H7 (cell line): ENCODE measurements at places on chromosomes 7 and 10. TPM values are rescaled to one million over a fixed set of nuclear protein-coding genes. Genes with fewer than 3 reads are reported as not detected.
A peak's percentile ranks its signal among the peaks of the same experiment; 100 is the strongest.

Gene IFIT2
- total RNA-seq = 0.18 and 0.45 TPM in 2 replicates

DNA sequence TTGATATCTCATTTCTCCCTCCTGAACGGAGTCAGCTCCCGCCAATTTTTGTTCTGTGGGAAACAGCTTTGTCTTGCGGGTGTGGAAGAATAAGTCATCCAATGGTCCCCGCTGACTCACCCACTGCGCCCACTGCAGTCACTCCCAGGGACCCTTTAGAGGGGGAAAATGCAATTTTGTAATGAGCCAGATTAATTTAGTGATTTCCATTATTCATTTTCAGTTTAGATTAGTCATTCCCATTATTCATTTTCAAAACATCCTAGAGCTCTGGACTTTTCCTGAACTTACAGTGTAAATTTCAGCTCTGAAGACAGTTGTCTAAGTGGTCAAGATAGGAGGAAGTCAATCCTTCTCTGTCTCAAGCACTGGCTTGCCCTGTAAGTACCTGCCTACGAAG, 154.9 kb upstream of the TMEM72 start:
- no peak for DNase-seq

DNA sequence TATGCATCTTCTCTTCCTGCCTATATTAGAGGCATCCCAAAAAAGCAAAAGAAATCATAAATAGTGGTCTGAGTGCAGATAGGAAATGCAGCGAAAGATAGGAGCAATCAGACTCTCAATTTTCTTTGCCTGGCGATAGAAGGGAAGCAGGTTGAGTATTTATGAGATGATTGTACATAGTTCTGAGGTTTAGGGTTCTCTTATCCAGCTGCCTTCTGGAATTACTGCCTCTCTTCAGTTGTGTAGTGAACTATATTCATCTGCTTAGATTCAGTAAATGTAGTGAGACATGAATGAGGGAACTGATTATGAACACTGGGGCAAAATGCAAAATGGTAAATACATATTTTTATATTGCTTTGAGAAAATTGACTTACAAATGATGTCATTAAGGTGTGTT, 93.0 kb upstream of the CYP26C1 start:
- no peak for DNase-seq

Gene COL13A1
- 16.6 and 18.0 TPM in 2 replicates for total RNA-seq

Gene FAS
- 0.14 TPM in 1 of 2 replicates, not detected in the other for total RNA-seq

DNA sequence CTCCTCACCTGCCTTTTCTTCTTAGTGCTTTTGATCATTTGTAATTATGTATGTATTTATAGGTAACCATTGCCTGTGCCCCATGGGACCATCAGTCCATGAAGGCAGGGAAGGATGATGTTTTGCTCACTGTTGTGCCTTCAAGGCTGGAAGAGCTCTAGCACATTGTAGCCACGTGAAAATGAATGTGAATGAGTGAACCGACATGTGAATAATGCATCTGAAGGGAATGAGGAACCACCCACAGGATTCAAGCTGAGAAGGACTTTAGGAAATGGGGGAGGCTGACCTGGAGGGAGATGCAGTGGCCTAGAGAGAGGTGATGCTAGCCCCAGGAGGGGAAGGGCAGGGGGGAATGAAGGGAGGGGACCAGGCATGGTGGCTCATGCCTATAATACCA, 6.0 kb upstream of the PNLIPRP2 start:
- no peak for DNase-seq

Gene CCDC6
- 22.0 and 27.7 TPM in 2 replicates for total RNA-seq

GRCh38 chr10:110300486-110300986, 4.2 kb downstream of the SMNDC1 start:
- no peak for DNase-seq

DNA sequence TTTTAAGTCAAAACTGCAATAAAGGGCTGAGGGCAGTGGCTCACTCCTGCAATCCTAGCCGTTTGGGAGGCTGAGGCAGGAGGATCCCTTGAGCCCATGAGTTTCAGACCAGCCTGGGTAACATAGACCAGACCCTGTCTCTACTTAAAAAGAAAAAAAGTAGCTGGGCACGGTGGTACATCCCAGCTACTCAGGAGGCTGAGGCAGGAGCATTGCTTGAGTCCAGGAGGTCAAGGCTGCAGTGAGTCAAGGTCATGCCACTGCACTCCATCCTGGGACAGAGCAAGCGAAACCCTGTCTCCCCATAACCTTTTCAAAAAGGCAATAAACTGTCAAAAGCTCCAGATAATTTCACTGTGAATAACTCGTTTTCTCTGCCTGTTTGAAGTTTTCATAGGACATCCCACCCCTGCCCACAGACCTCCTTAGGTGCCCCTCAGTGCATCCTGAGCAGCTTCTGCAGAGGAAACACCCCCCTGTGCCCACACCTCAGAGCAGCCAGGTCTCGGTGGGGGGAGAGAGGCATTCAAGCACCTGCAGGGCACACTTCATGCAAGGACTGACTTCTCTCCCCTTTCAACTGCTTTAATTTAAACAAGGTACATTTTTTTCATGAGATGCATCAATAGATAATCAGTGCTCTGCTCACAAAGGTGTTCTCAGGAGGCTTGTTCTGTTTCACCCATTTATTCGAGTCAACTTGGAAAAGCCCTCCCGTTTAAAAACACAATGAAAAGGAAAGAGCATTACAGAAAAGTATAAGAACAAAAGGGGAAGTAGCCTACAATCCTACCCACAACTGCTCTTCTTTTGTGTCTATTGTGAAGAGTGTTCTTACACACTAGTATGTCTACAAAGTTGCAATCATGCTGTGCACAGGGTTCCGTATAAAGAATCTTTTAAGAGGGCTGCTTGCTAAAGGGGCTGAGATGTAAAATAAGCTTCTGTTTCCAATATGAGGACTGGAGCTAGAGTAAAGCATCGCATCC, 104.9 kb downstream of the KMT2E start:
- no peak for DNase-seq

- DNase-seq = no peak
Measured at GRCh38 chr7:12178317-12178716, 32.8 kb upstream of the TMEM106B start.

DNA sequence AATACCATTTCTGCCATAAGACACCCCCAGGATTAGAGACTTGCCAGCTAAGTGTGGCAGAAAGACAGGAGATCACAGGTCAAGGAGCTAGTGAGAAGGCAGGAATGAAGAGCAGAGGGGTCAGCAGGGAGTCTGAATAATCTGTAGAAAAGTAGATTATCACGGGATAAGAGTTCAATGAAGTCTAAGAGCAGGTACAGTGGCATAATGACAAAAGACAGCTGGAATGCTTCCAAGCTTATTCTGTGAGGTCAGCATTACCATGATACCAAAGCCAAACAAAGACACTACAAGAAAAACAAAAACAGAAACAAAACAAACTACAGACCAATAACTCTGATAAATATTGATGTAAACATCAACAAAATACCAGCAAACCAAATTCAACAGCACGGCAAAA, 20.8 kb downstream of the PILRA start:
- no peak for DNase-seq

DNA sequence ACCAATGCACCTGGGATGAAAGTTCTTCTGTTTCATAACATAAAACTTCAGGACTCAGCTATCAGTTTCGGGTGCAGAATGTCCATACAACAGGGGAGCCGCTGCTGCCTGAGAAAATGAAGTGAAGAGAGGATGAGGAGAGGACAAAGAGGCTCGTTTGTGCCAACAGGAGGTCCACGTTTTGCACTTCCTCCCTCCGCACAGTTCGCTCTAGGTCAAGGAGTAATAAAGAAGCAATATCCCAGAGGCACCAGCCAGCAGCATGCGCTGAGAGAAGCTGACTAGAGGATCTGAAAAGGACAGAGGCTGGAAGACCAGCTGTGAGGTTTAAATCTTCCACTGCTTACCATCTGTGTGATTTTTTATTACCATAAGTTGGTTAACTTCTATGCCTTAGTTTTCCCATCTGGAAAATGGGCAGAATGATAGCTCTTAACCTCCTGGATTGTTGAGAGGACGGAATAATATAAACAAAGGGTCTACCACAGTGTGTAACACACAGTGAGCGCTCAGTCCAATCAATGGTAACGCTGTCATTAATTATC, 709 bp downstream of the GPAM start:
- peak; percentile 38 for DNase-seq

- no peak for DNase-seq
Measured at GRCh38 chr7:39051707-39052106, 74.0 kb downstream of the POU6F2 start.

GRCh38 chr7:148831782-148832181, 52.3 kb downstream of the EZH2 start:
- no peak for DNase-seq

Gene PRLHR
- total RNA-seq = not detected in 2 replicates

Gene EBLN1
- total RNA-seq = not detected in 2 replicates

- DNase-seq = peak; percentile 2
Measured at GRCh38 chr7:118184565-118184940, 589 bp downstream of the LSM8 start.
